ENCODE measurements at places on chromosomes 12 and 14.

GRCh38 chr12:91326058-91327027 is 143.7 kb upstream of the DCN start:
- DNase-seq: no peak

DNA sequence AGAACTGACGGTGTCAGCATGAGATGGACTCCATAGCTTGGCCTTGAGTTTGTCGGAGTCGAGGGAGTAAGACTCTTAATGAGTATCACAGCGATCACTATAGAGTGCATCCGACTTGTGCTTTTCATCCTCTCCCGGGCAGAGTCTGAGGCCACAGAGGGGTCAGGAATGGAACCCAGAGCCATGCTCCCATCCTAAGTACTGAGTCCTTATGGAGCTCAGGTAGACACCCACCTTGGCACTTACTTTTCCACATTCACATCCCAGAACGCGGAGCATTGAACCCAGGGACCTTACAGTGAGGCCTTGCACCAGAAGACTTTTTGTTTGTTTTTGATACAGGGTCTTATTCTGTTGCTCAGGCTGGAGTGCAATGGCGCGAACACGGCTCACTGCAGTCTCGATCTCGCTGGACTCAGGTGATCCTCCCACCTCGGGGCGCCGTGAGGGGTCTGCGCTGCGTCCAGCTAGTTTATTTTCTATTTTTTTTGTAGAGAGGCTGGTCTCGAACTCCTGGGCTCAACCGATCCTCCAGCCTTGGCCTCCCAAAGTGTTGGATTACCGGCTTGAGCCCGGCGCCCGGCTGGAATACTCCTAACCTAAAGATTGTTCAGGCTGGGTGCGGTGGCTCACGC is 719 bp upstream of the SRSF9 start:
- no peak for DNase-seq

- DNase-seq: no peak
Measured at GRCh38 chr14:56199095-56199981, 81.1 kb downstream of the PELI2 start.

- DNase-seq: no peak
Measured at GRCh38 chr12:76026643-76027063, 4.9 kb downstream of the PHLDA1 start.

DNA sequence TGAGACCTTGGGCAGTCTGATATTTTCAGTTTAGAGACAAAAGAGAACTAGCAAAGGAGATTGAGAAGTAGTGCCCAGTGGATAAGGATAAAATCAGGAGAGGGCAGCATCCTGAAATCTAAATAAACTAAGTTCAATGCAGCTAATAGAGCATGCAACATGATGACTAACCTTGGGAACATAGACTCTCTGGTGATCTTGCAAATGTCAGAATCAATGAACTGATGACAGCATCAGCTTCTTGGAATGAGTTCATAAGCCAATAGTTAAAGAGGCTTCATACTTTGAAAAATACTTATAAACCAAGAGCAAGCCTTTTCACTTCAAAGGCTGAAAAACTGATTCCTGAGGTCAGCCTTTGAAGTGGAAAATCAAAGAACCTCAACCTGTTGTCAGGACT is 8.2 kb downstream of the TAS2R19 start:
- DNase-seq: no peak

DNA sequence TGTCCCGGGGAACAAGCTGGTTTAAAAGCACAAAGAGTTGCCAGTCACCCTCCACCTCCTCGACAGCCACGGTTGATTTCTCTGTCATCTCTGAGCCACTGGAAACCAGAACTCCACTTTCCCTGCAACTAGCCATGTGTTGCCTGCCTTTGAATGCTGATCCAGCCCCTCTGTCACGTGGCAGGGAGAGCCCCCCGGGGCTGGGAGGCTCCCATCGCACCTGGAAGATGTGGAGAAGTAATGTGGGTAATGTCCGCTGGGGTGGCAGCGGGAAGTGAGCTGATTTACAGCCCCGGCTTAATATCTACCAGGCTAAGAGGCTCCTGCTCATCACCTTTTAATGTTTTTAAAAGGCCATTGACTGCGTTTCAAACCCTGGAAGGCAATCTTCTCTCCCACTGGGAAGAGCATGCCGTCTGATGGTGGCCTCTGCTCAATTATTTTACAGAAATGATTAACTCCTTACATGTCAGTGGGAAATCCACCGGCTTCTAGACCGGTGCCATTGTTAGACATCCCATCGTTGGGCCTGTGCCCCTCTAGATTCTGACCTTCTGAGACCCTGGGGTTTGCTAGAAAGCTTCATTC is 7.4 kb downstream of the PRIMA1 start:
- DNase-seq: no peak

All from CD4-positive, alpha-beta T cell treated with Interleukin-15 for 1 hour (primary cell).